ENCODE measurements at places on chromosomes 1 and 21.

GRCh38 chr1:42931911-42932422 lies 26.7 kb downstream of the SLC2A1 start:
- DNase-seq: peak; percentile 85

DNA sequence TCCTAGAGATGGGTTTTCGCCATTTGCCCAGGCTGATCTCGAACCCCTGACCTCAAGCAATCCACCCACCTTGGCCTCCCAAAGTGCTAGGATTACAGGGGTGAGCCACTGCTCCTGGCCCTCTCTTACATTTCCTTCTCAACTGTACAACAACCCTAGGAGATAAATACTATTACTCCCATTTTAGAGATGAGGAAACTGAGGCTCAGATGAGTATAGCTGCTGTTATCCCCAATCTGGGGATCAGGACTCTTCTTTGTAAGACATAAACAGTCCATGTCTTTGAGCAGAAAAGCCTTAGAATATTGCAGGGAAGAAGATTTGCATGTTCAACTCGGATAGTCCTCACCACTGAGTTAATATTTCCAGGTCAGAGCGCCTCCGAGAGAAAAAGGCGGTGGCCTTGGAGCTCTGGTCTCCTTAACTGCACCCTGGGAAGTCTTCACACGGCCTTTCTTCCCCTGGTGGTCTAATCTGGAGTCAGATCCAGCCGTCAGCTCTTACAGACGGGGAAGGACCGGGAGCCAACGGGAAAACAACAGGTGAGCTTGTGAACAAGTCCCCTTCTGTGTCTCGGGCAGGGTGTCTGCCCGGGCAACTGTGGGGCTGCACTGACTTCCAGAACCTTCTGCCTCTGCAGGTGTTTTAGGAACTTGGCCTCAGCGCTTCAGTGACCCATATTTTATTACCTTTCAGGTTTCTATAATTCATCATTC lies 5.9 kb upstream of the OLIG1 start:
- no peak for DNase-seq

DNA sequence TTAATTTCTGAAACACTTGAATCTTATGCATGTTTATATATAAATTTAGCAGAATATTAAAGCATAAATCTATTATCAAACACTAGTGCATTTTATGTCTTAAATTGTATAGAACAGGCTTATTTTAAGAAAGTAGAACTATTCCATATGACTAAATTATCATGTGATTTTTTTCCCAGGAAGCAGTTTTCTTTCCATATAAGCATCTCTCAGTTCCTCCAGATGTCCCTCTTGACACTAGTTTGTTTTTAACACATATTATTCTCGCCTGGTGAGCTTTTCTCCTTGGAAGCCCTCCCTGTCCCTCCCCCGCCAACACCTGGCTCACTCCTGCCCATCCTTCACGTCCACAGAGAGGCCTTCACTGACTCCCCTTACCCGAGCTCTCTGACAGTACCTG lies 48.3 kb upstream of the BCAR3 start:
- DNase-seq: no peak

- DNase-seq: no peak
Measured at GRCh38 chr1:226308166-226308722, 720 bp downstream of the LIN9 start.

- DNase-seq: no peak
Measured at GRCh38 chr1:156805766-156806511, 10.7 kb downstream of the SH2D2A start.

DNA sequence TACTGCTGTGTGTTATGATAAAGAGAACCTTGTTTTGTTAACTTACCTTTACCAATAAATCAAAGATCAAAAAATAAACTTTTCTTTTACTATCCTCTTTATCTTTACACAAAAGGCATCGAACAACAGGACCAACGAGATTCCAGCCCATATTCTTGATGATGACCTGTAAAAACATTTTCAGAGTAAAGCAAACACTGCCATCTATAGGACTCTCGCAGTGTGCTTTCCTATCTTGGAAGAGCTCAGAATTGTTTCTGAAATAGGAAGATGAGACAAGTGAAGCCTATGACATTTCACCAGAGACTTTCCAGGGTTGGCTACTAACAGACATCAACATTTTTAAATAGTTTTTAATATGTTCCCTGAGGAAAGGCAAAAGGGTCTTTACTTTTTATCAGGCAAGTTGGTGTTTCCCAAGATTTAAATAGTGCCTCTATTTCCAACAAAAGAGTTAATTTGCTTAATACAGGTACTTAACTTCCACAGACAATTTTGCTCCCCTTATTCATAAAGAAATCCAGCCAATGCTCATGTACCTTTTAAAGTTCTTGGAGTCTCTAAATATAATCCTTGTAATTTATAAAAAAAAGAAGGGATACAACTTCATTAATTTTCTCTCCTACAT lies 7.3 kb downstream of the GLMN start:
- DNase-seq: no peak

GRCh38 chr1:184912392-184912791 lies 61.9 kb downstream of the NIBAN1 start:
- no peak for DNase-seq

GRCh38 chr1:30322859-30323257 lies 400.5 kb downstream of the MATN1 start:
- DNase-seq: no peak

DNA sequence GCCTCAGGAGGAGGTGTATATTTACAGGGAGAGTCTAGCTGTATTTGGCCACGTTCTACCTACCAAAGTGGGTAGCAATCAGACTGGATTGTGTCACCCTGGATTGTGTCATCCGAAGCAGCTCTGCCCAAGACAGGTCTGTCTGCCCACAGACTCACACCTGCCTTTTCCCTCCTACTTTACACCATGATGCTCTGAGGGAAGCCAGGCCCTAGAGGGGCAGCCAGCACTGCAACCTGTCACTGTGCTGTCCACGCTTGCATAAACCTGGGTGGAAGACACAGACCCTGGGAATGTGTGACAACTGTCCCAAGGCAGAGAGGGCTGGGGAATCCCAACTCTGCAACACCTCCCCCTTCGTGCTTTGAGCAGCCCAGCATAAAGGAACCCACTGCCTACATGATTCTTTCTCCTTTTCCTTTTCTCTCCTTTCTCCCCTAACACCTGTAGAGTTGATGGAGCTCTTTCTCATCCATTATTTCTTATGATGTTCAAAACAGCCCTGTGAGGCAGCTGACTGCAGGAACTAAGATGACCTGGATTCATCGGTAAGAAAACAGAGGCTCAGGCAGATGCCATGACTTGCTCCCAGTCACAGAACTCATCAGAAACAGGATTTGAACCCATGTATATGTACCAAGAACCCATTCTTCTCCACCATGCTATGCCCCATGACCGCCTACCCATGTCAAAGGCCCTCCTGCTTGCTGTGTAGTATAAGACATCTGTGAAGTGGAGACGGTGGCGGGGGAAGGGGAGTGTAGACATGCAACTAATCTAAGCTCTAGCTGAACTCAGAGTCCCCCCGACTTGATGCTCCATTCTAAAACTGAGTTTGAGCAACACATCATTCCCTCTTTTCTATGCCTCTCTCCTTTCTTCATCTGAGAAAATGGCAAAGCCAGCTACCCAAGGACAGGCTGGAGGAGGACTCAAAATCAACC lies 55.9 kb downstream of the ITPKB start:
- DNase-seq: no peak
